Fibroblast of pulmonary artery (primary cell): ENCODE measurements at places on chromosomes 7 and 10.

- peak; percentile 65 for DNase-seq
Observed at GRCh38 chr10:17056781-17057428, 72.7 kb downstream of the CUBN start.

DNA sequence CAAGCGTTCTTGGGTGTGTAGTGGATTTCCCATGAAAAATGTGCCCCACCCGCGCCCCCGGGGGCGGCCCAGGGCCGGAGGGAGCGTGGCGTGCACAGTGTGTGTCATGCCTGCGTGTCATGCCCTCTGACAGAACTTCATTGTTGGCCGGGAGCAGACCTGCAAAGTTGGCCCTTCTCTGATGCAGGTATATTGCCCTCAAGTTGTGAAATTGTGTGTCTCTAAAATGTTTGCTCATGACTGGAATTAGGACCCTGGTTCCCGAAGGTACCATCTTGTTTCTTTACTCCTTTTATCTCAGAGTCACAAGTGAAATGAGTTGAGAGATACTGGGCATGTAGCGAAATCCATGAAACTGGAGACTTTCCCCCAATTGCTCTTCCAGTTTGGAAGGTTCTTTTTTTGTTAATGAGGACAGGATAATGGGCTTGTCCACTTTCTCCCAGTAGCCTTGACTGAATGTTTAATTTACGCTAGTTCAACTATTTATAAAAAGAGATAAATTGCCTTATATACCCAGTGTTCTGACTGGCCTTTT lies 26.2 kb downstream of the ADK start:
- DNase-seq: no peak

DNA sequence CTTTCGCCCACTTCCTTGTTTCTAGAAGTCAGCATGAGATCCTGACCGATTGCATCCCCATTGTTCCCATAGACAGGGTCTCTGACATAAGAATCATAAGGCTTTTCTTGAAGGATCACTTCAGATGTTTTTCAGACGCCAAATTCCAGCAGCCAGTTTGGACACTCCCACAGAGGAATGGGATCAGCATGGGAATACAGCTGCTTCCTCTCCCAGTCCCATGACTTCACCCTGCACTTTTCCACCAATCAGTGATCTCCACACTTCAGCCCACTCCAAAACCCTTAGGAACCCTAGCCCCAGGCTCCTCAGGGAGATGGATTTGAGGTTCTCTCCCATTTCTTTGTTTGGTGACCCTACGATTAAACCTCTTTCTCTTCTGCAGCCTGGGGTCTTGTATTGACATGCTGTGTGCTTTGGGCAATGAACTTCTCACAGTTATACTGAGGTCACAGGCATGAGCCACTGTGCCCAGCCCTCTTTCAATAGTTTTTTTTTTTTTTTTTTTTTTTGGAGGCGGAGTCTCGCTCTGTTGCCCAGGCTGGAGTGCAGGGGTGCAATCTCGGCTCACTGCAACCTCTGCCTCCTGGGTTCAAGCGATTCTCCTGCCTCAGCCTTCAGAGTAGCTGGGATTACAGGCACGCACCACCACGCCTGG lies 52.8 kb upstream of the CHST3 start:
- DNase-seq: peak; percentile 75

DNA sequence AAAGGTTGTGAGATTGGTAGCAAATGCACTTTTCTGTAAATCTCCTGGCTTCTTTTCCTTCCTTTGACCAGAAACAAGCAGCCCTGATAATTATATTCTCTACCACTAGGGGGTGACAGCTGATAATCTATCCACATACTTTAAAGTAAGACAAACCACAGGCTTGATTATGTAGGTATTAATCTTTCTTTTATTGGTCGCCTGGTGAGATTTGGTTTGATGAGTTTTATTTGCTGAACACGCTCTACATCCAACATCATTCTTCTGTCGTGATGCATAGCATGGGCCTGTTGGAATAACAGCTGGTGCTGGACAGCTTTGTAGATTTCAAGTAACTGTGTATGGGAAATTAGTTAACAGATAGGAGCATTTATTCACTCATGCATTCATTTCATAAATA lies 63.5 kb downstream of the ZNF365 start:
- peak; percentile 85 for DNase-seq

GRCh38 chr10:5890452-5890915 lies 441 bp downstream of the FBH1 start:
- DNase-seq: peak; percentile 16

- no peak for DNase-seq
Observed at GRCh38 chr7:149245744-149246143, 6.3 kb downstream of the ZNF212 start.

DNA sequence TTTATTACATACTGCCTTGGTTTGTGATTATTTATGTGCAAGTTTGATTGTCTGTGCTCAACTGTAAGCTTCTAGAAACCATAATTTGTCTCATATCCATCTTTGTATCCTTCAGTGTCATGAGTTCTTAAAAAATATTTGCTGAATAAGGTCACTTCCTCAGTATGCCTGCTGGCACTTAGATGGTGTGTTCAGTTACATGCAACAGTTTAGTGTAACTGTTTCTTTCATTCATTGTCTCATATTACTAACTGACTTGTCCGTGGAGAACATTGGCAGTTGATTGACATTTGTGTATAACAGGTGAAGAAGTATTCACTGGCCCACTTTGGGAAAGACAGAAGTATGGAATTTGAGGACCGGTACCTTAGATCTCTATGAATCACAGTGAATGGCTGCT lies 236.9 kb downstream of the PRKG1 start:
- DNase-seq: peak; percentile 30

- peak; percentile 45 for DNase-seq
Observed at GRCh38 chr10:91536111-91536510, 96.8 kb downstream of the PPP1R3C start.

GRCh38 chr10:47309408-47310089 lies 9.6 kb downstream of the GDF10 start:
- no peak for DNase-seq

DNA sequence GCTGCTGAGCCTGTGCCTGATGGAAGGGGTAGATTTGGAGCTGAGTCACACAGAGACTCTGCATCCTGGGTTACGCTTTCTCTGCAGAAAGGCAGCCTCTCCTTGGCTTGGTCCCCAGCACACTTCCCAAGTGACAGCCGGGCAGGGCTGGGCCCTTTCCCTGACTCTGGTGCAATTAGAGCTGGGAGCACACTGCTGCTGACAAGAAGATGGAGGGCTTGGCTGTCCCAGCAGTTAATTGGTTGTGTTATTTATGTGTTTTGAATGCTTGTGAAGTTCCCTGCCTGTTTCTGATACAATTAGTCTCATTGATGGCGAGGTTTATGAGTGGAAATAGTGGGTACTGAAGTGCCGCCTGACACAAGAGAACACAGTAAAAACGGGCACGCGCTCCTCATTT lies 123.6 kb downstream of the TCERG1L start:
- no peak for DNase-seq

DNA sequence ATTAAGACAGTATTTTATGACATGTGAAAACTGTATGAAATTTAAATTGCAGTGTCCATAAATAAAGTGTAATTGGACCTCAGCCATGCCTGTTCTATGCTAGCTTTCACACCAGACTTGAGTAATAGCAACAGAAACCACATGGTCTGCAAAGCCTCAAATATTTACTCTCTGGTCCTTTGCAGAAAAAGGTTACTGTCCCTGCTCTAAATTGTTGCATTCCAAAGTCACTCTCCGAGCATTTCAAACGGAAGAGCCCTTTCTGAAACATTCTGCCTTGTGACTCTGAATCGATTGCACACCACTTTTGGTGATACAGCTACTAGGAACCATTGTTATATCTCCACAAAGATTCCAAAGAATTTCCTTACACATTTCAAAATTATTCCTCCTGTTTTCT lies 81.0 kb upstream of the STK17A start:
- peak; percentile 64 for DNase-seq

- no peak for DNase-seq
Observed at GRCh38 chr7:14639801-14640200, 262.8 kb downstream of the DGKB start.

DNA sequence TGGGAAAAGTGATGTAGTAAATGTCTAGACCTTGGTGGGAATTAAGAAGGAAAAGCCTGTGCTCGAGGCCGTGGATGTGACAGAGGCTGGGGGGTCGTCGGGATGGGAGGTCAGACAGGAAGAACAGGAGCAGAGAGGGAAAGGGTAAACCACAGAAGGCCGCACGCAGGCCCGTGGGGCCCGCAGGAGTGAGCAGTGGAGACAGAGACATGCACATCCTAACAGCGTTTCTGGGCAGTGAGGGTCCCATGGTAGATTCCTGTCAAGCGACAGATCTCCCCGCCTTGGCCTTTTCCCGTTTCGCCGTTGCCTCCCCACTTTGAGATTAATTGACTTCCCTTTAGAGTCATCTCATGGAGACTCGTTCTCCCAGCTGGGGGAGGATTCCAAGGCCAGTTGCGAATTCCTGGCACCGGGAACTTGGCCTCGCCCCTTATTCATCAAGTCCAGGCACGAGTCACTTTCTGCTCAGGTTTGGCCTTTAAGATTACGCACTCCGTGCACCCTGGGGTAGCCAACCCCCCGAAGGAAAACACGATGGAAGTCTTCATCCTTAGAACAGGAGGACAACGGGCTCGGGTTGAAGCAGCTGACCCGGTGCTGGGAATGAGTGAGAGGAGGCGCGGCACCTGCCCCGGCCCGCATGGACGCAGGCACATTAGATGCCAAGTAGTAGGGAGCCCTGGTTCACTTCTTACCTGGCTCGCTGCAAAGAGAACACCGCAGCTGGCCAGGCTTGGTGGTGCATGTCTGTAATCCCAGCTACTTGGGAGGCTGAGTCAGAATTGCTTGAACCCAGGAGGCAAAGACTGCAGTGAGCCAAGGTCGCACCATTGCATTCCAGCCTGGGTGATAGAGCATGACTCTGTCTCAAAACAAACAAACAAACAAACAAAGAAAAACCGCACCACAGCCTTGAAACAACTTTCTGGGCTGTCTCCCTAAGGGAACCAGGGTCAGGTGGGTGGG lies 315.2 kb upstream of the SHH start:
- DNase-seq: no peak

- no peak for DNase-seq
Observed at GRCh38 chr7:51158742-51159445, 157.7 kb downstream of the COBL start.

GRCh38 chr10:124667425-124668345 lies 76.5 kb downstream of the FAM53B start:
- DNase-seq: no peak

DNA sequence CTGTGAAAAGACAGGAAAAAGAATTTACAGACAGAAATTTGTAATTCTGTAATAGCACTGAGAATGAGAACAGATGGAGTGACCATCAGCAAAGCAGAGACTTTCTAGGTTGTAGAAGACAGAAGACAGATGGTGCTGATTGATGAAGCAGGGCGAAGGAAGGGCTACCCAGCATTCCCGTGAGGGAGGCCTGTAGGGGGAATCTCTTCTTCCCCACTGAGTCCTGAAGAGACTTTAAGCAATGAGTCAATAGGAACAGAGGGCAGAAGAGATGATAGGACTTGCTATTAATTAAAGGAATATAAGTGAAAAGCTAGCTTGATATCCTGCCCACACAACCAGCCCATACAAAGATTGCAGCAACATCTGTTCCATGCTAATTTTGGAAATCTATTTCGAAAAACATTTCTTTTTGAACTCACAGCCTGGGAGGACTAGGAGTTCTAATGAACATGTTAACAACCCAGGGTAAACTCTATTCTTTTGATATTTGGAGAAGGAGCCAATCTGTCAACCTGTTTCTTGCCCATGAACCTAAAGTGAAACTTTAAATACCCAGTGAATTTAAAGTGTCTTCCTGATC lies 44.1 kb downstream of the RALA start:
- DNase-seq: no peak

GRCh38 chr7:12805957-12806356 lies 118.5 kb downstream of the ARL4A start:
- DNase-seq: no peak

GRCh38 chr10:34773636-34774630 lies 41.2 kb downstream of the PARD3 start:
- DNase-seq: no peak

- DNase-seq: peak; percentile 78
Observed at GRCh38 chr10:91604553-91605534, 28.0 kb downstream of the PPP1R3C start.

- DNase-seq: no peak
Observed at GRCh38 chr7:25906003-25906402, 246.0 kb upstream of the NFE2L3 start.

- no peak for DNase-seq
Observed at GRCh38 chr10:27541796-27542729, 38.0 kb downstream of the RAB18 start.

- no peak for DNase-seq
Observed at GRCh38 chr10:71887743-71888142, 36.7 kb upstream of the PSAP start.

GRCh38 chr7:9242636-9243035 lies 809.2 kb downstream of the NXPH1 start:
- no peak for DNase-seq

GRCh38 chr10:72796042-72796441 lies 97.5 kb upstream of the OIT3 start:
- DNase-seq: peak; percentile 48

DNA sequence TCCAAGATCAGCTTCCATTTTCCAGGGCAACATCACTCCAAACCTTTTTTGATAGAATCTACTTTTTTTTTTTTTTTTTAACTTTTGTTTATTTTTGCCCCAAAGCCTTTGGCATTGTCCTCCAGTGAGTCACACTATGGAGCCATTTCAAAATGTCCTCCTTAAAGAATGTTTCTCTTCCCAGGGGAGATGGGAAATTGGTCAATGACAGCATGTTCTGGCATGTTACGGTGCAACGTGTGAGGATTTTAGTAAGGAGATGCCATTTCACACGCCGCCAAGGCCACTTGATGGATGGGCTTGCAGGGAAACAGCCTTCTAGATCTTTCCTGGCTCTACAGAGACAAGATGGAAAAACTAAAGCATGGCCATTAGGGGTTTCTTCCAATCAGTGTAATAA lies 30.7 kb upstream of the TRIL start:
- peak; percentile 94 for DNase-seq

- DNase-seq: no peak
Observed at GRCh38 chr10:44949915-44950314, 9.7 kb upstream of the RASSF4 start.

- DNase-seq: peak; percentile 13
Observed at GRCh38 chr7:144454256-144455039, 51.0 kb upstream of the NOBOX start.

DNA sequence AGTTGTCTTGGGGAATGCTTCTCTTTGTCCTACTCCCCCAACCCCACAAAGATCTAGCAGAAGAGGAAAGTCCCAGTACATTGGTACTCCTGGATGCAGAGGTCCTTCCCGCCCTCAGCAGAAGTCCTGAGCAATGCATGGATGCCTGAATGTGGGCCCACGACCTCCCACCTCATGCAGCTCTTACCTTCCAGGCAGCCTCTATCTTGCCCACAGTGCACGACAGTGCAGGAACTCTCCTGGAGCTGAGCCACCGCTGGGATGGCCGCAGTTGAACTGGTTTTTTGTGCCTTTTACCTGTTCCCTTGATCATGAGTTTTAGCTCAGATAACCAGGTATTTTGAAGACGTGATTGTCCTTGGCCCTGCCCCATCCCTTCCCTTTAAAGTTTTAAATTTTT lies 37.9 kb downstream of the LRRC4 start:
- no peak for DNase-seq
